ENCODE measurements at places on chromosomes 4 and X.

GRCh38 chr4:85291226-85291625 is 183.7 kb upstream of the ARHGAP24 start:
- no peak for DNase-seq

DNA sequence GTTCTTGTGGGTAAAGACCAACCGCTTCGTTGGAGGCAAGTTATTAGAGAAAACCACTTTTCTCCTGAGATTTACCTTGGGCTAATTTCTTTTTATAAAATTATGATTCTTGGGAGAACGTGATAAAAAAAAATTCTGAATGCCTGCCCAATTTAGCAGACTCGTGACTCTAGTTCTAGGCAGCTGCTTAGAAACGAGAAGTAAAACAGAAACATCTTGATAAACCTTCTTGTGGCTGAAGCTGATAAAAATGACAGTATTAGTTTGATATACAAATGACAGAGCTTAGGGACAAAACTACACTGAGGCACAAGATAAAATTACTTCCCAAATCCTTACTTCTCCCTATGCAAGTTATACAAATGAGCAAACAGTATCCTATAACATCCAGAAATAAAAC is 458.9 kb upstream of the TEX13C start:
- no peak for DNase-seq

DNA sequence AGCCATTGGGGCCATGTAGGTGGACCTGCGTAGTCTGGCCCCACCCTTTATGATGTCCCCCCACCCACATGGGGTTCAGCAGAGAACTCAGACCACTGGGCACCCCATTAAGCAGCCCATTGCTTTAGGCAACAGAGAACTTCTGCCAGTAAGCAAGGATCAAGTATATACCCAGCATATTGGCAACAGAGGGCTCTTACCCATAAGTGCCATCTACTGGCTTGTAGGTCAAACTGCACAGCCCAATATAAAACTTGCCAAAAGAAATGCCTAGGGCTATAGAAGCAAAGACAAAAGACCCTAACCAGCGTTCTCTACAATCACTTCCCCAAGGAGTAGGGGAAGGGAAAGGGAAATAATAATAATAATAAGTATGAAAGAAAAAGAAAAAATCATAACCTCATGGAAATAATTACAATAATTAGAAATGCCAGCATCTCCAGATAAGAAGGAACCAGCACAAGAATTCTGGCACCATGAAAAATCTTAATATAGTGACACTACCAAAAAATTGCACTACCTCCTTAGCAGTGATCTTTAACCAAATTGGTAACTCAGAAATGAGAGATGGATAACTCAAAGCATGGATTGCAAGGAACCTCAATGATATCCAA is 1090.7 kb downstream of the FAT4 start:
- DNase-seq = no peak

GRCh38 chr4:174654634-174655033 is 132.3 kb upstream of the HPGD start:
- no peak for DNase-seq

- no peak for DNase-seq
Observed at GRCh38 chr4:185404031-185404430, 7.4 kb downstream of the ANKRD37 start.

GRCh38 chrX:134569306-134569705 is 89.0 kb downstream of the PLAC1 start:
- DNase-seq = no peak

DNA sequence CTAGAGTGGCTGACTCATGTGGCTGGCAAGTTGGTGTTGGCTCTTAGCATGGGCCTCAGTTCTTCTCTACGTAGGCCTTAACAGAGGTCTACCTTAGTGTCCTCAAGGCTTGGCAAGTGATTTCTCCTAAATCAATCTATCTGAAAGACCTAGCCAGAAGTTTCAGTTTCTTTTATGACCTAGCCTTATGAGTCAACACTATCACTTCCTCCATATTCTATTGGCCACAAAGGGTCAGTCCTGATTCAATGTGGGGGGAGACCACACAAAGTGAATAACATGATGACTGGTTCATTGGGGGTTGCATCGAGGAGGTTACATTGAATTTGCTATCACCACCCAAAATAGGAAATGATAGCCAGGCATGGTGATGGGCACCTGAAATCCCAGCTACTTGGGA is 5.8 kb upstream of the NRK start:
- no peak for DNase-seq
